ENCODE measurements at places on chromosomes 7 and 10.

DNA sequence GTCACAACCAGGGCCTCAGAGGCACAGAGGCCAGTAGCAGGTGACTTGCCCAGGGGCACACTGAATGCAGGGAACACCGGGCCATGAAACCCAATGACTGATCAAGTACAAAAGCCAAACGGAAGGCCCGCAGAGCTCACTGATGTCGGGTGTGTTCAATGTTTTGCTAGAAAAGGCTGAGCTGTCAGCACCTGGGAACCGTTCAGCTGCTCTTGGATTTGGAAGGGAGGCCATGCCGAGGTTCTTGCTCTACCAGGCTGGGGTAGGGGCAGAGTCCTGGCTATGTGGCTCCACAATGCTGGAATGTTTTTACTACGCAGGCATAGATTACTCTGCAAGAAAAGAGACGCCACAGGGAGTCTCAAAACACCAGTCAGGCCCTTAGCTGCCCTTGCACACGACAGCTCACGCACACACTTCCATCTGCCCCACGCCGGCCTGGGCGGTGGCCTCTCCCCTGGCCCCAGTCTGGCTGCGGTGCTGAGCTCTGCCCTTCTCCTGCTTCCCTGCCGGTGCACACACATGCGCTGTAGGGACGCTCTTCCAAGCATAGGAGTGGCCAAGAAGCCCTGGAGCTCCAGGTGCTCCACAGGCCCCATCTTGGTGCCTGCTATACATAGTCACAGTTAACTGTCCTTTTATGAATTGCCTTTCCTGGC lies 79.9 kb downstream of the ZRANB1 start:
- DNase-seq = no peak

GRCh38 chr10:78757344-78757925 lies 311.3 kb upstream of the ZMIZ1 start:
- no peak for DNase-seq

DNA sequence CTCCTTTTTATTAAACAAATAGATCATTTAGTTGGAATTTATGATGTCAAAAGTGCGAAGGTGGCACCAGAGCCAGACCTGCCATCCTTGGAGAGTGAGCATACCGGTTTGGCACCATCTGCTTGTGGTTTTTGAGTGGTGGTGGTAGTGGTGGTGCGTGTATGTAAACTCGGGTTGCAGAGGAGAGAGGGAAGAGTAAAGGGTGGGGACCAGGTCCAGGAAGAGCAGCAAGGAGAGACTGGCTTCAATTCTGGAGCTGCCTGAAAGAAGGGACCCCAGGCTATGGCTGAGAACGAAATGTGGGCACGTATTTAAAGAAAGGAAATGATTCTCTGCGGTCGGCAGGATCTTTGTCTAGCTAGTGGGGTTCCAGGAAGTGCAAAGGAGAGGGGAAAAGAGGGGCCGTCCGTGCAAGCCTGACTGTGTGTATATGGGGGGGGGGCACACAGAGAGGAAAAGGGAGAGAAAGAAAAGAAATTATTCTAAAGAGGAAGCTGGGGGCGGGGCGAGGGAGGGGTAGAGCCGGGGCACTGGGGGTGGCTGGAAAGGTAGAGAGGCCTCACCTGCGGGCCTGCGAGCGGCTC lies 448 bp upstream of the GOLGA7B start:
- DNase-seq = no peak

GRCh38 chr10:125231813-125232475 lies 71.6 kb upstream of the CTBP2 start:
- no peak for DNase-seq

GRCh38 chr7:28842769-28843295 lies 115.3 kb downstream of the TRIL start:
- no peak for DNase-seq

All from mesenteric fat pad (tissue), 1 donor.